ENCODE measurements at places on chromosomes 1 and 21. TPM values are rescaled to one million over a fixed set of nuclear protein-coding genes. Genes with fewer than 3 reads are reported as not detected.

The LPGAT1 gene
- 35.8 TPM for total RNA-seq

The ACTL8 gene
- total RNA-seq, result not detected

The IFI44L gene
- total RNA-seq, result 11.1 TPM

The OR2T29 gene
- not detected for total RNA-seq

The LDLRAD1 gene
- not detected for total RNA-seq

The A3GALT2 gene
- total RNA-seq, result not detected

The BCL2L15 gene
- 0.28 TPM for total RNA-seq

The UBE2U gene
- total RNA-seq, result not detected

- peaks cover 27% of the 10 kb centered on the region for H3K4me1 ChIP-seq
- peak overlapping the region; percentile 52 for H3K27ac ChIP-seq
- no peaks in the 10 kb centered on the region for H3K27me3 ChIP-seq
- no peak overlapping the region for H3K4me3 ChIP-seq
These were observed 75.1 kb upstream of the SIPA1L2 start for GRCh38 chr1:232704694-232705680.

GRCh38 chr1:176692431-176692830 lies 229.5 kb downstream of the PAPPA2 start:
- peaks cover 55% of the 10 kb centered on the region for H3K4me1 ChIP-seq
- no peak overlapping the region for H3K4me3 ChIP-seq
- peak; percentile 86 for DNase-seq
- H3K27ac ChIP-seq, result peak overlapping the region; percentile 87

DNA sequence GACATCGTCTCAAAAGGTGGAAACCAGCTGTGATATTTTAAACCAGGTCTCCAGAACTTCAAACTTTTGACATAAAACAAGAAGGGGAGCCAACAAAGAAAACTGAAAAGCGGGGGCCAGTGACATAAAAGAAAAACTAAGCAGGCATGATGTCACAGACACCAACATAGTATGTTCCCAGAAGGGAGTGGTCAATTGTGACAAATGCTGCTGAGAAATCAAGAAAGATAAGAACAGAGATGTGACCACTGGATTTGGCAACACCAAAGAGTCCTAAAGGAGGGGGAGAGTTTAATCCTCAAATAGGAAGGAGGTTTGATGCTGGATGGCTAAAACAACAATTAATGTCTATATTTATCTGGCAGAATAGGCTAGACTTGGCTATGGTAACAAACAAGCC lies 2.3 kb upstream of the RNF19B start:
- H3K4me3 ChIP-seq, result no peak overlapping the region
- H3K4me1 ChIP-seq, result peaks cover 15% of the 10 kb centered on the region
- no peak for DNase-seq
- no peak overlapping the region for H3K27ac ChIP-seq

DNA sequence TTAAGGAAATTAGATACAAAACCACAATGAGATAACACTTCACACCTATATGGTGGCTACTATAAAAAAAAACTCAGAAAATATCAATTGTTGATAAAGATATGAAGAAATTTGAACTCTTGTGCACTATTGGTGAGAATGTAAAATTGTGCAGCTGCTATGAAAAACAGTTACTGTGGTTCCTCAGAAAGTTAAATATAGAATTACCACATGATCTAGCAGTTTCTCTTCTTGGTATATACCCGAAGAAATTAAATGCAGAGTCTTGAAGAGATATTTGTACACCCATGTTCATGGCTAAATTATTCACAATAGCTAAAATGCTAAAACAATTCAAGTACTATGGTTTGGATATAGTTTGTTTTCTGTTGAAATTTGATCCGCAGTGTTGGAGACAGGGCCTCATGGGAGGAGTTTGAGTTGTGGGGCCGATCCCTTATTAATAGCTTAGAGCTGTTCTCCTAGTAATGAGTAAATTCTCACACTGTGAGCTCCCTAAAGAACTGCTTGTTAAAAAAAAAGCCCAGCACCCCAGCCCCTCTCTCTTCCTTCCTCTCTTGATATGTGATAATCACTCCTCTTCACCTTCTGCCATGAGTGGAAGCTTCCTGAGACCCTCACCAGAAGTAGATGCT lies 1412.1 kb downstream of the PLA2G4A start:
- no peak overlapping the region for H3K4me3 ChIP-seq
- H3K4me1 ChIP-seq, result no peaks in the 10 kb centered on the region
- DNase-seq, result no peak
- H3K36me3 ChIP-seq, result no peaks in the 10 kb centered on the region
- H3K27ac ChIP-seq, result no peak overlapping the region
- H3K27me3 ChIP-seq, result no peaks in the 10 kb centered on the region

DNA sequence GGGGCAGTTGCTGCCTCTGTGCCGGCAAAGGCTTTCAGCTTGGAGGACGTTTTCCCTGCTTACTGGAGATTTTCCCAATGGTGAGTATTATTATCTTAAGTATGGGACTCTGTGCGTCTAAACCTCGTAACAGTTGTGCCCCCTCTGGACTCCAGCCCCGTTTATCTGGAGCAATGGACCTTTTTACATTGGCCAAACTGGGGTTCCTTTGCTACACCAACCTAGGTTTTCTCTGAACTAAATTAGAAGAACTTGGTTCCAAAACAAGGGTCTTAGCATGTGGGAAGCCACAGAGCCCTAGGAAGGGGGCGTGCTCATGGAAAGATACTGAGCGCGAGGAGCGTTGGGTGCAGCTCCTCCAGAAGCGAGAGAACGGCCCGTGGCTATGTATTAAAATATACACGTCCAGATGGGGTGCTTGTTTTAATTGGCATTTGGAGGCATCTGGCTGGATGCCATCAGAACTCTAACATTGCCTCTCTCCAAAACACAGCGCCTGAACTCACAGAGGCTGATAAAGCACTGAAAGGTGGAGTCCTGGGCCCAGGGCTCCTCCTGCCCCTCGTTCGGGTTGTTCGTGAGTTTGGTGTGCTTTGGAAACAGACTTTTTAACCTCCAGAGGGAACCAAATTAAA lies 28.4 kb downstream of the POFUT2 start:
- DNase-seq, result no peak
- peaks cover 11% of the 10 kb centered on the region for H3K36me3 ChIP-seq
- H3K4me3 ChIP-seq, result no peak overlapping the region
- no peaks in the 10 kb centered on the region for H3K4me1 ChIP-seq
- H3K27me3 ChIP-seq, result no peaks in the 10 kb centered on the region

- H3K4me3 ChIP-seq, result no peak overlapping the region
- no peak for DNase-seq
- H3K4me1 ChIP-seq, result no peaks in the 10 kb centered on the region
- no peak overlapping the region for H3K27ac ChIP-seq
- no peaks in the 10 kb centered on the region for H3K27me3 ChIP-seq
- H3K36me3 ChIP-seq, result no peaks in the 10 kb centered on the region
These were observed 30.0 kb upstream of the OPRD1 start for GRCh38 chr1:28782011-28782410.

- H3K27ac ChIP-seq, result no peak overlapping the region
- no peaks in the 10 kb centered on the region for H3K4me1 ChIP-seq
- no peaks in the 10 kb centered on the region for H3K36me3 ChIP-seq
- no peaks in the 10 kb centered on the region for H3K27me3 ChIP-seq
These were observed 734 bp downstream of the PTPN22 start for GRCh38 chr1:113870778-113871177.

- no peak overlapping the region for H3K27ac ChIP-seq
- DNase-seq, result no peak
- H3K4me3 ChIP-seq, result no peak overlapping the region
- H3K4me1 ChIP-seq, result no peaks in the 10 kb centered on the region
- no peaks in the 10 kb centered on the region for H3K27me3 ChIP-seq
These were observed 133.3 kb downstream of the IGSF21 start for GRCh38 chr1:18240906-18241305.

GRCh38 chr21:34185026-34185750 lies 111.8 kb downstream of the MRPS6 start:
- peak; percentile 48 for DNase-seq
- no peaks in the 10 kb centered on the region for H3K4me1 ChIP-seq
- H3K27ac ChIP-seq, result no peak overlapping the region
- no peaks in the 10 kb centered on the region for H3K27me3 ChIP-seq

DNA sequence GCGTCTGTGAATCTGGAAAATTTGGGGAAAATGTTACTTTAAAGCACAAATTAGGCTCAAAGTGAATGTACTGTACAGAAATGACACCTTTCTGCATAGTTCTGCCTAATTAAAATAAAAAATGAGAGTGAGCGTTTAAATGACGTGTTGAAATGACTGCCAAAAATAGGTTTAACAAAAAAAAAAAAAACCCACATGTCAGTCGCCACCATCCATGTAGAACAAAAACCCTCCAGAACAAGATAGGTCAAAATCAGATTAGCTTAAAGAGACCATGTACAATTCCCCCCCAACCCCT lies 745 bp downstream of the PARP1 start:
- peak overlapping the region; percentile 76 for H3K4me3 ChIP-seq
- H3K4me1 ChIP-seq, result peaks cover 47% of the 10 kb centered on the region
- no peaks in the 10 kb centered on the region for H3K27me3 ChIP-seq

- no peak overlapping the region for H3K27ac ChIP-seq
- no peak overlapping the region for H3K4me3 ChIP-seq
These were observed 42.0 kb upstream of the UBE2U start for GRCh38 chr1:64161357-64161941.

- no peak for DNase-seq
- no peaks in the 10 kb centered on the region for H3K27me3 ChIP-seq
- H3K4me1 ChIP-seq, result no peaks in the 10 kb centered on the region
- H3K4me3 ChIP-seq, result no peak overlapping the region
These were observed 273.9 kb downstream of the TM2D1 start for GRCh38 chr1:61450872-61451571.

GRCh38 chr1:239976130-239976968 lies 115.3 kb upstream of the FMN2 start:
- DNase-seq, result no peak
- no peaks in the 10 kb centered on the region for H3K36me3 ChIP-seq
- H3K4me3 ChIP-seq, result no peak overlapping the region
- H3K27me3 ChIP-seq, result no peaks in the 10 kb centered on the region
- no peak overlapping the region for H3K27ac ChIP-seq

GRCh38 chr1:156943756-156944155 lies 23.3 kb downstream of the LRRC71 start:
- no peaks in the 10 kb centered on the region for H3K27me3 ChIP-seq
- H3K36me3 ChIP-seq, result peaks cover 88% of the 10 kb centered on the region
- H3K4me1 ChIP-seq, result no peaks in the 10 kb centered on the region
- no peak overlapping the region for H3K27ac ChIP-seq
- DNase-seq, result no peak
- H3K4me3 ChIP-seq, result no peak overlapping the region

GRCh38 chr1:168623003-168623828 lies 46.8 kb downstream of the XCL1 start:
- peaks cover 16% of the 10 kb centered on the region for H3K4me1 ChIP-seq
- no peak overlapping the region for H3K27ac ChIP-seq
- H3K27me3 ChIP-seq, result no peaks in the 10 kb centered on the region
- no peaks in the 10 kb centered on the region for H3K36me3 ChIP-seq

GRCh38 chr1:25623007-25623406 lies 6.4 kb downstream of the MAN1C1 start:
- no peak overlapping the region for H3K27ac ChIP-seq
- DNase-seq, result no peak
- no peak overlapping the region for H3K4me3 ChIP-seq
- H3K4me1 ChIP-seq, result peaks cover 48% of the 10 kb centered on the region
- H3K27me3 ChIP-seq, result no peaks in the 10 kb centered on the region

GRCh38 chr1:48062353-48062752 lies 65.2 kb upstream of the TRABD2B start:
- no peaks in the 10 kb centered on the region for H3K27me3 ChIP-seq
- no peak for DNase-seq
- no peaks in the 10 kb centered on the region for H3K36me3 ChIP-seq
- no peak overlapping the region for H3K4me3 ChIP-seq
- no peaks in the 10 kb centered on the region for H3K4me1 ChIP-seq

- H3K27me3 ChIP-seq, result no peaks in the 10 kb centered on the region
- H3K4me1 ChIP-seq, result no peaks in the 10 kb centered on the region
- no peak overlapping the region for H3K4me3 ChIP-seq
- H3K36me3 ChIP-seq, result no peaks in the 10 kb centered on the region
These were observed 72.6 kb downstream of the SNRPE start for GRCh38 chr1:203934027-203934426.

GRCh38 chr1:47508702-47509431 lies 71.0 kb downstream of the FOXD2 start:
- DNase-seq, result no peak
- no peaks in the 10 kb centered on the region for H3K36me3 ChIP-seq
- H3K27ac ChIP-seq, result no peak overlapping the region
- H3K4me1 ChIP-seq, result peaks cover 13% of the 10 kb centered on the region
- H3K27me3 ChIP-seq, result peaks cover 69% of the 10 kb centered on the region

DNA sequence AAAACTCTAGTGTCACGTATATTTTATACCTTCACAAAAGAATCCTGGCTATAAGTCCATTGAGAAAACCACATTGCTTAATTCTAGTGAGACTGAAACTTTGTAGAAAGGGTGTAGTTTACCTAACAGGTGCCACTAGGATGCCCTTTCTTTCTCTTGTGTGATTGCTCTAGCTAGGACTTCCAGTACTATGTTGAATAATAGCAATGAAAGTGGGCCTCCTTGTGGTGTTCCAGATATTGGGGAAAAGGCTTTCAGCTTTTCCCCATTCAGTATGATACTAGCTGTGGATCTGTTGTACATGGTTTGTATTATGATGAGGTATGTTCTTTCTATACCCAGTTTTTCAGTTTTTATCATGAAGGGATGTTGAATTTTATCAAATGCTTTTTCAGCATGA lies 39.7 kb upstream of the CHODL start:
- no peaks in the 10 kb centered on the region for H3K4me1 ChIP-seq
- no peaks in the 10 kb centered on the region for H3K36me3 ChIP-seq
- H3K27ac ChIP-seq, result no peak overlapping the region

DNA sequence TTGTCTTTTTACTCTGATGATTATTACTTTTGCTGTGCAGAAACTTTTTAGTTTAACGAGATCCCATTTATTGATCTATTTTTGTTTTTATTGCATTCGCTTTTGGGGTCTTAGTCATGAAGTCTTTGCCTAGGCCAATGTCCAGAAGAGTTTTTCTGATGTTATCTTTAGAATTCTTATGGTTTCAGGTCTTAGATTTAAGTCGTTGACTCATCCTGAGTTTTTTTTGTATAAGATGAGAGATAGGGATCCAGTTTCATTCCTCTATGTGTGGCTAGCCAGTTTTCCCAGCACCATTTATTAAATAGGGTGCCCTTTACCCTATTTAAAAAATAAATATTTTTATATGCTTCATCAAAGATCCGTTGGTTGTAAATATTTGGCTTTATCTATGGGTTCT lies 13.2 kb downstream of the MAN1C1 start:
- no peaks in the 10 kb centered on the region for H3K36me3 ChIP-seq
- no peaks in the 10 kb centered on the region for H3K27me3 ChIP-seq
- H3K27ac ChIP-seq, result no peak overlapping the region
- no peak for DNase-seq

DNA sequence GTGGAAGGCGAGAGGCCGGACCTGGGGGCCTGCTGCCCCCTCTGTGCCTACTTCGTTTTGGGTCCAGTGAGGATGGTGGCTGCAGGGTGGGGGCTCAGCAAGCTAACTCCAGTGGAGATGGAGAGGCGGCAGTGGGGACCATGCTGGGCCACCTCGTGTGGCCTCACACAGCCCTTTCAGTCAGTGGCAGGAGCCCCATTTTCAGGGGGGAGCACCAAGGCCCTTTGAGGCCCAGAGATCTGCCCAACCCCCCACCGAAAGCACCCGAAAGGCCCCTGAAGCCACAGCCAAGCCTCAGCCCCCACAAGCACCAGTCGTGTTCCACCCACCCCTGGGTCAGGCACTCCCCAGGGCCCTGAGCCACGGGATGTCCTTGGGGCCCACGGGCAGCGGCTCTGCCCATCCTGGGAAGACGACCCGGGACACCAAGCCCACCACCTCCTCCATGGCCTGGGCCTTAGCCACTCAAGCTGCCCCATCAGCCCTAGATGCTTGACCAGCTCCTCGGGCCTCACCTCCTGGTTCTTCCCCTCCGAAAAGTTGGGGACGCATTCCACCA lies 345 bp downstream of the FTCD start:
- no peak overlapping the region for H3K4me3 ChIP-seq
- no peaks in the 10 kb centered on the region for H3K4me1 ChIP-seq
- no peak overlapping the region for H3K27ac ChIP-seq
- peak; percentile 61 for DNase-seq
- no peaks in the 10 kb centered on the region for H3K36me3 ChIP-seq
- H3K27me3 ChIP-seq, result no peaks in the 10 kb centered on the region

All from sigmoid colon (tissue), 7 donors.